ENCODE measurements at places on chromosomes 3 and 15.

- no peak for DNase-seq
Measured at GRCh38 chr3:34261001-34261385, 462.6 kb downstream of the PDCD6IP start.

DNA sequence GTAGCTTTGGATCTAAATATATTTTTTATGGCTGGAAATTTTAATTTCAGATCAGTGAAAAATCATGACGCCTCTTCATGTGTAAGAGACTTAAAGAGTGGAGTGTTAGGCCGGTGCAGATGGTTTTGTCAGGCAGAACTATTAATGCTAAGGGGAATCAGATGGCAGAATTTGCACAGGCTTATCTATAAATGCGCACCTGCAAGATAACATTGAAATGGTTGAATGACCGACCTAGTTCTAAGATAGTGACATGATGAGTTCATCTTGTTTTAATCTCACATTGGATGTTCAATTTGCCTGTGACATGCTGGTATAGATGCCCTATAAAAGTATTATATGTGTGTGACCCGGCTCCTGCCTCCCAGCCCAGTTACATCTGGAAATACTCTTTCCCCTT is 340.6 kb downstream of the FEZF2 start:
- no peak for DNase-seq

DNA sequence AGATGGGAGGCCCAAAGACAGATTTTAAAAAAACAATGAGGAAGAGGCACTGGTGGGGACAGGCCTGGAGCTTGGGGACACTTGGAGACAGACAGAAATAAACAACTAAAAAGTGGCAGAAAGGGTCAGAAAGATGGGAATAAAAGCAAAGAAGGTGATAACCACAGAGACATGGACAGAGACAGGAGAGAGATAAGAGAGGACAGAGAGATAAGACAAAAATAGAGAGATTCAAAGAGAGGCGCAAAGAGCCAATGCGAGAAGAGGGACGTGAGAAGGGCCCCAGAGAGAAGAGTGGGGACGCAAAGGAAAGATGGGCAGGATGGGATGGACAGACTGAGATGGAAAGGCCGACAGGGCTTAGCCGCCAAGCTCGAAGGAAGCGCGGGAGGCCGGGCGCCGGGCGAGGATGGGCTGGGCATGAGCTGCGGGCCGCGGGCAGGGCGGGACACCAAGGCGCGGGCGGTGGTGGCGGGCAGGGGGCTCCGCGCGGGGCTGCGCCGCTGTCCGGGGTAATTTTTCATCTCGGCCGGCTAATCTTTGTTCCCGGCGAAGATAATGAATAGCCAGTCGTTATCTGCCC is 3.1 kb upstream of the GATA2 start:
- no peak for DNase-seq

DNA sequence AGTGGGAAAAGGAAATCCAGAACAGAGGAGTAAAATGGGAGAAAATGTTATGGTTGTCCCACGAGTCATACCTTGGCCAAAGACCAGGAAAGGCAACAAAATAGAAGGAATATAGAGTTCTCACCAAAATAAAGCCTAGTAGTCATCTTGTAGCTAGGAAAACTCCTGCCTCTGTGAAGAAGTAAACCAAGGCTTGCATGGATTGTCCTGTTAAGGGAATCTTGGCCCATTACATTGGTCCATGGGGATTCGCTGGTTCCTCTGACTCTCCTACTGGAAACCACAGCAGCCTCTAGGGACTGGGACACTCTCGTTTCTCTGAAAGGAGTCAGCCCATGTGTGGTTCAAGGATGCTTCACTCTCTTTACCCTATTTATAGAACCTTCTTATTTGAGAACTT is 62.9 kb upstream of the FNDC3B start:
- no peak for DNase-seq

GRCh38 chr3:11198070-11198469 is 43.8 kb downstream of the HRH1 start:
- no peak for DNase-seq

All from CD4-positive, alpha-beta memory T cell (primary cell).